ENCODE measurements at places on chromosomes 2 and 18. TPM values are rescaled to one million over a fixed set of nuclear protein-coding genes. Genes with fewer than 3 reads are reported as not detected.
A peak's percentile ranks its signal among the peaks of the same experiment; 100 is the strongest.

Gene RTP5
- total RNA-seq, result 0.08 TPM

Gene CUL3
- total RNA-seq, result 86.4 TPM

Gene NOSTRIN
- not detected for total RNA-seq

Gene MROH2A
- total RNA-seq, result not detected

Gene EFEMP1
- total RNA-seq, result 5.1 TPM

Gene PXDN
- total RNA-seq, result 52.7 TPM

Gene AQP4
- total RNA-seq, result not detected

GRCh38 chr2:171958475-171958874 is 36.2 kb downstream of the HAT1 start:
- peak; percentile 69 for DNase-seq

GRCh38 chr18:58580078-58580477 is 48.8 kb downstream of the ALPK2 start:
- DNase-seq, result peak; percentile 49

- no peak for DNase-seq
These were observed 63.3 kb upstream of the TTC27 start for GRCh38 chr2:32564417-32565035.

GRCh38 chr2:125491663-125492062 is 1164.3 kb upstream of the GYPC start:
- no peak for DNase-seq

- DNase-seq, result no peak
These were observed 1.7 kb downstream of the RMP24 start for GRCh38 chr18:35974181-35974580.

GRCh38 chr18:78421392-78421791 is 558.2 kb upstream of the SALL3 start:
- DNase-seq, result no peak

- DNase-seq, result no peak
These were observed 76.0 kb upstream of the EPC2 start for GRCh38 chr2:148568597-148568996.

- no peak for DNase-seq
These were observed 7.0 kb upstream of the RPIA start for GRCh38 chr2:88684519-88684918.

DNA sequence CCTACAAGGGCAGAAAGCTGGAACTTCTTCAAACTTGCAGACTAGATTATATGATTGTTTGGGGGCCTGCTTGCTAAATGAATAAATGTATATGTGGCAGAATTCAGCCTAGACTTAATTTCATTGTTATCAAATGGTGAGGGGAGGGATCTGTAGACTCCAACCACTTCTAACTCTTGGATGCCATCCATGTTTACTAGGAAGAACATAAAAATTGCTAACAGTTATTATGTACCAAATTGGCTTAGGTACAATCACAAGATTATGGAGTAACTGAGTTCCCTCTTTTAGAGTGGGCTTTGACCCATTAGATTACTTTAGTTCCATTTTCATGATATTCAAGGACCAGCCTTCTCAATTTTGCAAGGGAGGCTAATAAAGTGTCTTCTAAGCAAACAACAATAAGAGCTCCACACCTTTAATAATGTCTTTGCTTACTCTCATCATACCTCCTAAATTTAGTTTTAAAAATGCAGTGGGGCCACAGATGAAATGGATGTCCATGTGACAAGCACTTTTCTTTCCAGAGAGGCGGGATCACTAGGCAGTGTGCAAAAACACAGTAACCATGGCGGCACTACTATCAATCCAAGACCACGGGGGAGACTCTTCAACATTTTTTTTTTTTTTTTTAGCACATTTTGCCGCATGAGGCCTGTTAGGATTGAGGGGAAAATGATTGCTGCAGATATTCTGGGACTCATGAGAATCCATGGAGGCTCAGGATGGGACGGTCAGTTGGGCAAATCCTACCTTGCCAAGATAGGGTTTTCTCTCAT is 217.6 kb upstream of the SPRED2 start:
- no peak for DNase-seq

DNA sequence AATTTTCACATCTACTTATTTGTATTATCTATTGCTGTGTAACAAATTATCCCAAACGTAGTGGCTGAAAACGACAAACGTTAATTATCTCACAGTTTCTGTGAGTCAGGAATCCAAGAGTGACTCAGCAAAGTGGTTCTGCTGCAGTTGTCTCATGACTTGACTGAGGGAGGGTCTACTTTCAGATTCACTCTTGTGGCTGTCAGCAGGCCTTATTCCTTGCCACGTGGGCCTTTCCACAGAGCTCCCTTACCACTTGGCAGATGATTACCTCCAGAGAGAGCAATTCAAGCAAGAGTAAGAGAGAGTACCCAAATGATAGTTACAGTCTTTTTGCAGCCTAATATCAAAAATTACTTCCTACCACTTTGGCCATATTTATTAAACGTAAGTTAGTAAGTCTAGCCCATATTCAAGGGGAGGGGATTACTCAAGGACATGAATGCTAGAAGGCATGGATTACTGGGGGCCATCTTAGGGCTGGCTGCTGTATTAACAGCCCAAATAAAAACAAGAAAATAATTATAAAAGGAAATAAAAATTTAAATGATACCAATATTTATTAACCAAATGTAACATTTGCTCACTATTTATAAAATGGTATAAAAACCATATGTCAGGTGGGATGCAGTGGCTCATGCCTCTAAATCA is 48.7 kb upstream of the NBEAL1 start:
- DNase-seq, result peak; percentile 59

DNA sequence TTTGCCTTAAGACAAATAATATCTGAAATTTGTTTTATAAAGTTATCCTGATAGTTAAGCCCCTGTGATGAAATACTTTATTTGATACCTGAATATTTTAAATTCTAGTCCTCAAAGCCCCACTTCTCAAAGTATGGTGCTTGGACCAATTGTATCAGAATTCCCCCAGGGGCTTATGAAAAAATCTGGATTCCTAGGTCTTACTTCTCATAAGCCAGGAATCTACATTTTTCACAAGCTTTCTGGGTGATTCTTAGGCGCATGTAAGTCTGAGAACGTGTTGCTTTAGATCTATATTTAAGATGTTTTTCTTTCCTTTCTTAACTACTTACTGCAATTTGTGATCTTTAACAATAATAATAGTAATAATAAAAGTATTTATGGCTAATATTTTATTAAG is 53.1 kb downstream of the MYO1B start:
- no peak for DNase-seq

DNA sequence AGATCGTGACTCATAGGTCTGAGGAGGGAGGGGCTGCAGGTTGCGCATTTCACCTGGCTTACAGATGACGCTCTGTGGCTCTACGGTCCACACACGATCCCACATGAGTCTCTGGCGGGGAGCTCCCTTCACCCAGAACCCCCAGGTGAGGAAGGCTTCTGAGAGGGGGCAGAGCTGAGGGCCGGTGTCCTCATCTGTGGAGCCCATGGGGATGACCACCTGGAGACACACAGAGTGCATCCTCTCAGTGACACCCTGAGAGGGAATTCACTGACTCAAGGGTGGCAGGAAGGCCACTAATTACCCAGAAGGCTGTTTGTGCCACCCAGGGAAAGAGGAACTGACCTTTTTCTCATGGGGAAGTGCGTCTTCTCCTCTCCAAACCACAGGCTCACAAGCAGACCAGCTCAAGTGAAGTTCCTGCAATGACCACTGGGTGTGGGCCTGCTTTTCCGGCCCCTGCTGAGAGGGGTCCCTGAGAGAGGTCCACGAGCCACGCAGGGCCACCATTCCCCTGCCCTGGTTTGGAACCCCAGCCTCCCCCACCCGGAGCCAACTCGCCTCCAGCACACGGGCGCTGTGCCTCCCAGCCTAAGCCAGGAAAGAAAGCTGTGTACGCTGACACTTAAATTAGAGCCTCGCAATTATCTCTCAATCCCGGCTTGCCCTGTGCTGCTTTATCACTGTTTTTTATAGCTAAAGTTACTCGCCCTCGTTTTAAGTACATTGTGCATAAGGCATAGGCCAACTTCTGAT is 114.1 kb downstream of the BCL11A start:
- DNase-seq, result no peak

Data from myocyte (in vitro differentiated cells).